NCI-H2029 (cell line): ENCODE measurements at places on chromosomes 2 and 18.

GRCh38 chr2:7915302-7916091 lies 766.4 kb upstream of the ID2 start:
- no peak for DNase-seq

- no peak for DNase-seq
Measured at GRCh38 chr2:162172802-162173370, 20.8 kb upstream of the GCG start.

- DNase-seq, result no peak
Measured at GRCh38 chr18:5527603-5528002, 16.2 kb downstream of the EPB41L3 start.

- DNase-seq, result no peak
Measured at GRCh38 chr2:11867926-11868325, 121.5 kb downstream of the LPIN1 start.

DNA sequence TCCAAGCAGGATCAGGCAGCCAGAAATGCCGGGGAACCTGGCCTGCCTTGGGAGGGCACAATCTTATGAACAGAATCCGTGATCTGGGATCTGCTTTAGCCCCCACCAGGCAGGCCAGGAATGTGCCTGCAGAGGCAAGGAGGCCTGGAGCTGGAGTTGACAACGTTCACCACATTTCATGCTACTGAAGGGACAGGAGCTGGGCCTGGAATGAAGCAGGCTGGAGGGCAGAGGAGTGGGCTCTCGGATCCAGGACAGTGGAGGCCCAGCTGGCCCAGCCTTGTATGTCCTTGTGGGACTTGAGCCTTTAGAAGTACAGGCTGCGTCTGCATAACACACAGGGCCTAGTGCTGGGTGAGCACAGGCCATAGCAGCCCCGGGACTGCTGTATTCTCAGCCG lies 91.8 kb downstream of the KLHL29 start:
- DNase-seq, result no peak

DNA sequence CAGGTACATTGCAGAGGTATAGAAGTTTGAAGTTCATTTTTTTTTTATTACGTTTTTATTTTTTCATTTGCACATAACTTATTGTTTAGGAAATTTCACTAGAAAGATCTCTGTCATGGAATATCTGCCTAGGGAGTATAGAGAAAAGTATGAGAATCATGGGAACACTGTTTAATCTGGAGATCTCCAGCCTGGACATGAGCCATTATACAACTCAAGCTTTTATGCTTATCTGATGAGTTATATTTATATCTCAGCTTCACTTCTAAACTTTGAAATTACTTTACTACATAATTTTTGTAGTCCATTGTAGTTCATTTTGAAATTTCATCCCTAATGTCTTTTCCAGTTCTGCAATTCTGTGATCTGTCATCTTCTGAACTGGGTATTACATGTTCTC lies 515.6 kb downstream of the ERBB4 start:
- no peak for DNase-seq
